Stimulated activated CD8-positive, alpha-beta memory T cell treated with anti-CD3 and anti-CD28 coated beads, Interleukin-4, amount 100 ng/mL, for 4 hours (primary cell): ENCODE measurements at places on chromosomes 3 and 15.

DNA sequence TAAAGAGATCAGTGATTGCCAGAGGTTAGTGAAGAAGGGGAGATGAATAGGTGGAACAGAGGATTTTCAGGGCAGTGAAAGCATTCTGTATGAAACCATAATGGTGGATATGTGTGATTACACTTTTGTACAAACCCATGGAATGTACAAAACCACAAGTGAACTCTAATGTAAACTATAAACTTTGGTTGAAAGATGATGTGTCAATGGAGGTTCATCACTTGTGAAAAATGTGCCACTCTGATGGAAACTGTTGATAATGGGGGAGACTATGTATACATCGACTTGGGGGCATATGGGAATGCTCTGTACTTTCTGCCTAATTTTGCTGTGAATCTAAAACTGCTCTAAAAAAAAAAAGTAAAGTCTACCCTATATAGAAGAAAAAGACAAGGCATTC, 68.7 kb upstream of the ARHGEF3 start:
- DNase-seq: no peak

- no peak for DNase-seq
These were observed 83.6 kb downstream of the RAP2B start for GRCh38 chr3:153245661-153246060.

- no peak for DNase-seq
These were observed 69.3 kb upstream of the SMAD3 start for GRCh38 chr15:66996094-66996493.

- no peak for DNase-seq
These were observed 271.9 kb upstream of the GADL1 start for GRCh38 chr3:31166249-31166885.

- no peak for DNase-seq
These were observed 828.2 kb upstream of the CFAP20DC start for GRCh38 chr3:59878038-59878427.

- DNase-seq: no peak
These were observed 4.3 kb upstream of the TIPARP start for GRCh38 chr3:156670077-156670476.

- DNase-seq: no peak
These were observed 7.6 kb downstream of the ULK3 start for GRCh38 chr15:74835312-74835823.

DNA sequence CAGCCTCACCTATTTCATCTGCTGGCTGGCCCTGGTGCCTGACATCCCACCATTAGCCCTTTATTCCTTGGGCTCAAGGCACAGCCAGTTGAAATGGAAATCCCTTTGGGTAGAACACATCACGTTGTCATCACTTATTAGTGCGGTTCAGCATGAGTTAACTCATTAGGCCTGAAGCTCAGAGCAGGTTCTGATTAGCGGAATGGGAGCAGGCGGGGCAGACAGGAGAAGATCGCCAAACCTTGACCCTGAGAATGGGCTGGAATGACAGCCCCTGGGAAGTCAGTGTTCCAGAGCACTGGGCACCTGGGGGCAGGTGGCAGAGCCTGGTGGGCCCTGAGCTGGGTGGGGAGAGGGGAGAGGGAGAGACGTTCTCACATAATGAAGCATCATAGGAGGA, 5.8 kb downstream of the ITGA11 start:
- DNase-seq: no peak

- no peak for DNase-seq
These were observed 22.9 kb downstream of the MYLK start for GRCh38 chr3:123861081-123861836.

GRCh38 chr3:171095063-171095462, 68.5 kb upstream of the SLC2A2 start:
- no peak for DNase-seq

DNA sequence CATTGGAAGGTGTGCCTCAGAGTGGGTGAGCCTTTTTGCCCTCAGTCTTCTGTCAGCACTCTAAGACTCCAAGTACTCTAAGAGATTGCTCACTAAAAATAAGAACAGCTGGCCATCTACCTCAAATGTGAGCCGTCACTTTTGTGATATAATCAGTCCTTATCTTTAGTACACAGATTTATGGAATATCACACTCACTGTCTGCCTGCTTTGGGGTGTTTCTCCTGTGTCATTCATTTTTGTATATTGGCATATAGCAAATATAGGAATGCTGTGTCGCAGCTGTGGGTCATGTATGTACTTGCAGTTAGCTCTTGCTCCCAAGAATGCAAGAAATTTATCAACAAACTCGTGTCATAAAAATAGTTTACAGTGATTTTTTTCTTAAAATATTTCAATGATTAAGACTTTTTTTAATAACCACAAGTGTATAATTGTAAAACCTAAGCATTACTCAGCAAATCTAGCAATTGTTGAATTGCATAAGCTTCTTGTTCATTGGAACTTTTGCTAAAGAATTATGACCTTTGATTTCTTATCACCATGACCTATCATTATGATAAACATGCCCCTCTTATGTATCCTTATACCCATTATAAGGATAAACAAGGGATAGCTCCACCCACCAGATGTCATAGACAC, 18.8 kb downstream of the SETD5 start:
- no peak for DNase-seq

- no peak for DNase-seq
These were observed 909.1 kb downstream of the EPHA3 start for GRCh38 chr3:90016555-90016954.

GRCh38 chr3:120855665-120856437, 52.2 kb upstream of the STXBP5L start:
- DNase-seq: no peak

DNA sequence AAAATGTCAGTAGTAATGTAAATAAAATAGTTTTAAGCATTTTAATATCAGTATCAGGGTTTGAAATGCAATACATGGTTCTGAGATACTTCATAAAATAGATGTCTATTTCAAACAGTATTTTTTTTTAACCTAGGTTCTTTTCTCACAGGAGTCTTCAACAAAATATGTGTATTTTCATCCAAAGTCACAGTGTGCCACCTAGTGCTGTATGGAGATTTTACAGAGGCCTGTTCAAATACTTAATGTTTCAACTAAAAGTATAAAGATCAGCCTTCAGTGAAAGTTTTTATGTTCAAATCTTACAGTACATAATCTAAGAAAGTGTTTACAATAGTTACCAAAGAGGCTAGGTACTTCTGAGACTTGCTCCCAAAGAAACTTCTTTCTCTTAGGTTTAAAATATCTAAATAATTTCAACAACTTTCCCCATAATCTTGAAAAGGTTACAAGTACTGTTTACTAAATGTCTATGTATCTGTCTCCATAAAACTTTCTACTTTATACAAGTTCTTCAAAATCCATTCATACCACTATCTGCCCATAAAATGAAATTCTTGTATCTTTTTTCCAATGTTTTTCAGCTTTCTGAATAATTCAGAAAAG, 38.3 kb downstream of the SCAPER start:
- DNase-seq: no peak

DNA sequence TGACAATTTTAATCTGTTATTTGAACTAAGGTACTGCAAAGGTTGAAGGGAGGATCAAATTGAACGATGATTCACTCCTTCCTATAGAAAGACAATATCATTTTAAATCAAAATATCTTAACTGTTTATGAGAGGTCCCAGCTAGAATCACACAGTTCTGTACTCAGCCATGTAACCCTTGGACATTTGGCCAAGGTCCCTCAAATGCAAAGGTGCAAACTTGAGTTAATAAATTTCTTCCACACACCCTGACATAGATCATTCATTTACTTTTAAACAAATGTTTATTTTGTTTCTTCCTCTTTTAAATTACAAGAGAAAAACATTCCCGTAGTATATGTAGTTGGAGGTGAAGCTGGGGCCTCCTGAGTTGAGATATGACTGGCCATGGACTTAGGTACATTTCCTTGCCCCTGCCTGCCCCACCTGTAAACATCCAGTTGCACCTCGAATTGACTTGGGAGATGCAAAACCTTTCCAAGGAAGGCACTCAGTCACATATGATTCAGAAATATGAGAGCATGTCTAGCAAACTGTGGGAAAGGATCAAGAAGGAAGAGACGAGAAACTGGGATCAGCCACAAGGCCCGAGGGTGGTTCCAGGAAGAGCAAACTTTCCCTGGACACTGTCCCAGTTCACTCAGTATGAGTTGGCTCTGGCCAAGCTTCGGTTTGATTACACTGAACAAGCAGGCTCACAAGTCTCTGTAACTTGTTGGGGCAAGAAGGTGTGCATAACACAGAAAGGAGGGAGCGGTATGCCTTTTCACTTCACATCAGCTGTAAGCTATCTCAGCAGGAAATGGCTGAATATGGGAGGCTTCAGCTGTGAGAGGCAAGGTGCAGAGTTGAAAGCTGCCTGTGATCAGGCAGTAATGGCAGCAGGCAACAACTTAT, 6.7 kb downstream of the TNFSF10 start:
- DNase-seq: no peak

DNA sequence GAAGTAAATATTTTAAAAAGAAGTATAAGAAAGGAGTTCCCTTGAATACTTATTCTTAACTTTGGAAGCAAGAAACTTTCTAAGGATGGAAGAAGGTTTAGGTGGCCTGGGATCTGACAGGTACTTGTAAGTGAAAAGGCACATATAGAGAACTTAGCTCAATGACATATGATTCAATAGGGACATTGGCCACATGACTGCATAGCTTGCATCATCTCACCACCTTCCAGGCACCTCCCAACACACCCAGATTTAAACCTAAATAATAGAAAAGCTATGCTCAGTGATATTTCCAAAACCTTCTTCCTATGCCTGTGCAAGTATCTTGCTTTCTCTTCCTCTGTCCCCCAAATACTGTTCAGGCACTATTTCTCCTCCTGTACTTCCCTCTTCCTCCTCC, 4.7 kb upstream of the P2RY1 start:
- DNase-seq: no peak

- no peak for DNase-seq
These were observed 218.3 kb downstream of the FHIT start for GRCh38 chr3:61032991-61033390.

GRCh38 chr15:44222478-44222877, 27.4 kb upstream of the FRMD5 start:
- no peak for DNase-seq

- DNase-seq: no peak
These were observed 355.0 kb upstream of the CFAP20DC start for GRCh38 chr3:59404851-59405250.

- DNase-seq: no peak
These were observed 32.0 kb downstream of the TAMM41 start for GRCh38 chr3:11814663-11815062.

DNA sequence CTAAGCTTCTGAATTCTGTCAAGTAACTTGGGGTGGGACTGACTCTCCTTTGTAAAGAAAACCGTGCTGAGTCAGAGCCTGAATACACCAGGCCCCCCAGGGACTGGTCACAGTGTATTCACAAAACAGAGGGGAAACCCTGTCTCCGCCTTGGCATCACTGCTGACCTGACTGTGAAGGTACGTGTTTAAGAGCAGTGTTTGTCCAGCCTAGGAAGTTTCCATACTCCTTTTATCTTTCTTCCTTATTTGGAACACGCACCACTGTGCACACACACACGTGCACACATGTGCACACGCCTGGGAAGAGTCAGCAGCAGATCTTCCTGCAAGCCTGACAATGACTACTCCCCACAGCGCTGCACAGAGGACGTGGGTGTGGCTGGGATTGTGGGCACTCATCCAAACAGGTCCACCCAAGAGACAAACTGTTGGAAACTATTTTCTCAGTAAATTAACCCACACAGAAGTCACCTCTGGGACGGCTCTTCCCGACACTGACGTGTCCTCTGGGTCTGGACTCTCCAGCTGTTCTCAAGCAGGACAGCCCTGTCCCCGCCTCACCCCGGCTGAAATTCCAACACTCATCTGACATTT, 87.7 kb downstream of the ATP10A start:
- DNase-seq: no peak

DNA sequence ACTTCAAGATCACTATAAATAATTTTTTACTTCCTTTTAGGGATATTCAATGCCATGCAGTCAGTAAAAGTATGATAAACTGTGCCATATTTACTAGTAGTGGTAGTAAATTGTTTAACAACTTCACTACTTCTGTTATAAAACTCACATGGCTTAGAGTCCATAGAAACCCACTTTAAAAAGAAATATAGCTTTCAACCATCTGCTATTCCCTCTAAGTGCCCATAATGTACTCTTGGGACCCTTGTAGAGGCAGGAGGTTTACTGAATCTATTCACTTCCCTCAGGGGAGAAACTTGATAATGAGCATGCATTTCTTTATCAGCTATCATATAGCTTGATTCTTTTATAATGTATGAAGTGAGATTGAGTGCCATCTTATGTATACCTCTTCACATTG, 1448.4 kb upstream of the ALCAM start:
- no peak for DNase-seq
